ENCODE measurements at places on chromosomes 12 and 14.

GRCh38 chr12:57545809-57546437 lies 1.1 kb downstream of the DCTN2 start:
- DNase-seq, result no peak

DNA sequence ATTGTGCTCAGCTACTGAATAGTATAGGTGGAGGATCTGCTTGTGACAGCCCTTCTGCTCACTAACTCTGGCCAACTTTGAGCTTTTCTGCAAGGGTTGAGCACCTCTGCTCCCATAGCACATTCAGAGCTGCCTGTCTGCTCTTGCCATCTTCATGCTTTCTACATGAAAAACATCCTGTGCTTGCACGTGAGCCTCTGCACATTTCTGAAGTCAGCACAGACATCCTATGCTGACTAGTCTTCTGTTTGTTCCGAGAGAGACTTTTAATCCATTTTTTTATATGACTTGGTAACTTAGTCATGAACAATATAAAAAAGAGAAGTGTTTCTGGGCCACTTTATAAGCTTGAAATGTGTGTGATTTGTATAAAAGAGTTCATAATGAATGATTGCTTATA lies 969.3 kb downstream of the TMTC2 start:
- DNase-seq, result no peak

DNA sequence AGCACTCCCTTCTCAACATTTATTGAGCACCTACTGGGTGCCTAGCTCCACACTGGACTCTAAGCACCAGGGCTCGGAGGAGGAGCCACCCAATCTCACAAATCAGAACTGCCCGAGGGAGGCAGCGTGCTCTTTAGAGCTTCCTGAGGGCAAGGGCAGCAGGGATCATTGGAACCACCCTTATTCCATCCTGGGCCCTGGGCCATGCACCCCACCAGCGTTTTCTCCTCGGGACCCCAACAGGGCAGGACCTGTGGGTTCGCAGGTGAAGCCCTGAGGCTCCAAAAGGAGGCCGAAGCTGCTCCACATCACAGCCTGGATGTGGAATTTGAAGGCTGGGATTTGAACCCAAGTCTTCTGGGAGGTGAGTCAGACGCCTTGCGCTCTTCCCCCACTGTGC lies 15.4 kb downstream of the TMEM119 start:
- no peak for DNase-seq

DNA sequence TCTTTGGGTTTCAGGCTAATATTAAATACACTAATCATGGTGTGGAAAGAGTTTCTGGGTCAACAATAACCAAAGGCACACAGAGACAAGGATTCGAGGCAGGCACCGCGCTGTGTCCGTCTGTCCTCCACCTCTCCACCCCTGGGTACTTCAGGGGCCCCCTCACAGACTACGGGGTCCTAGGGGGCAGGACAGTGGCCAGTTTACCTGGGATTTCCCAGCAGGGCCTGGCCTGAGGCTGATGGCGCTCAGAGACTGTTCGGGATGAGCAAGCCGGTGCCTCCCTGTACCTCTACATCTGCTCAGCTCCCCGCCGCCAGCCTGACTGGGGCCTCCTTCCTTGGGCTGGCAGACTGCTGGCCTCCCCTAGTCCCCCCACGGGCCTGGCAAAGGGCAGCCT lies 18.1 kb upstream of the EIF5 start:
- DNase-seq, result no peak

- DNase-seq, result no peak
Measured at GRCh38 chr12:109529691-109530640, 43.3 kb downstream of the MMAB start.

- DNase-seq, result no peak
Measured at GRCh38 chr14:99966912-99967311, 98.3 kb upstream of the EVL start.

- DNase-seq, result no peak
Measured at GRCh38 chr14:55142466-55142865, 13.4 kb downstream of the LGALS3 start.

DNA sequence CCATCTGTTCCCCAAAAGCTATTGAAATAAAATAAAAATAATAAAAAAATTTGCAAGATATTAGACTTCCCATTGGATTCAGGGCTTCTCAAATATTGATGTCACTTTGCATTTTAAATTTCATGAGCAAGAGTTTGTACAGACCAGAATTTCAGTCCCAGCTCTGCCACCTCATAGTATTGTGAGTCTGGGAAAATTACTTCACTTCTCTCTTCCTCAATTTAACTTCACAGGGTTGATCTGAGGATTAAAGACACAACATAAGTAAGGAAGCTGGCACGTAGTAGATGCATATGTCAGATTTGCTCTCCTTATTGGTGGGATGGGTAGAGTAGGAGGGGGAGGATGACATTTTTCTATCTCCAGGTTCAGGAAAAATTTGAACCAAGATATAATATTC lies 32.8 kb downstream of the COX8C start:
- no peak for DNase-seq

- no peak for DNase-seq
Measured at GRCh38 chr12:52498946-52499345, 5.9 kb upstream of the KRT6A start.

DNA sequence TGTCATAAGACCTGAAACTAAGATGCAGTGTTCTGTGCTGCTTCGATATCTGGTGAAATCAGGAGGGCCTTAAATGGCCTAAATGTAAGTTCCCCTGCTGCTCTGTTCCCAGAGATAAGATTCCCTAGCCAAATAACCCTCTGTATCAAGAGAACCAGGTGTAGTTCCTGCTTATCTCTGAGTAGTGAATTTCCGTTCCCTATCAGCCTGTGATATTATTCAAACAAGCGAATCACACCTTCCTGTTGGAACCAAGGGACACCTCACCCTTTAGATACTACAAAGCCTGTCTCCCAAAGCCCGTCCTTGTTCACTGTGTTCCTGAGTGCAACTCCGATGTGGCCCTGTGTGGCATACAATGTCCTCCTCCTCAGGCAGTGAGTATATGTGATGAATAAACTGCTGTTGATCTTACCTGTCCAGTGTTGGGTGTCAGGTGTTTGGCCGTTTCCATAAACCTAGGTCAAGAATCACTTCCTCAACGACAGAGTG lies 52.2 kb upstream of the COCH start:
- DNase-seq, result no peak

- no peak for DNase-seq
Measured at GRCh38 chr12:26723379-26724308, 109.3 kb downstream of the ITPR2 start.

- DNase-seq, result no peak
Measured at GRCh38 chr12:46608431-46609272, 217.1 kb downstream of the SLC38A4 start.

GRCh38 chr14:57687416-57687815 lies 178.5 kb downstream of the SLC35F4 start:
- no peak for DNase-seq

GRCh38 chr12:49582201-49582600 lies 14.3 kb upstream of the MCRS1 start:
- DNase-seq, result no peak

DNA sequence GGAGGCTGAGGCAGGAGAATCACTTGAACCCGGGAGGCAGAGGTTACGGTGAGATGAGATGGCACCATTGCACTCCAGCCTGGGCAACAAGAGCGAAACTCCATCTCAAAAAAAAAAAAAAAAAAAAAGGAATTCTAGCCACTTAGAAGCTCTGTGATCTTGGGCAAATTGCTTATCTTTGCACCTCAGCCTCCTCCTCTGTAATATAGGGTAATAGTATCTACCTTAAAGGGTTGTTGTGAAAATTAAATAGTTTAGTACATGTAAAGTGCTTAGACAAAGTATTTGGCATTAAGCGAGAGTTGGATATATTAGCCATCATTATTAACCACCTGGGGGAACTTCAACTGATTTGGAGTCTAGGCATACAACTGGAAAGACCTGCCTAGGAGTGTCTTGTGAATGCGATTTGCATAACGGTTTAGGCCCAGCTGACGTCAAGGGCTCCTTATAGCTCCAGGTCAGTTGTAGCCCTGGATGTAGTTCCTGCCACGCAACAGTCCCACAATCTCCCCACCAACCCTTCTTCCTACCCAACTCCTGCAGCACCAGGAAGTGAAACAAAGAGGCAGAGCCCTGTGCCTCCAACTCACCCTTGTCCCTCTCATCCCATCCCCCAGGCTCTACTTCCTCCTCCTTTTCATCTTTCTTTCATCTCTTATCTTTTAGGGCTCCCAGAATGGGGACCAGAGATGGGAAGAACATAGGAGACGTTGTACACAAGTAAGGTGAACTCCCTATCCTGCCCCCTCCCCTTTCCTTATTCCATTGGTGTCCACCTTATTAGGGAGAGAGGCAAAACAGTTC lies 2.1 kb upstream of the IL23A start:
- DNase-seq, result no peak

GRCh38 chr12:52199294-52199919 lies 7.6 kb upstream of the KRT80 start:
- DNase-seq, result no peak

DNA sequence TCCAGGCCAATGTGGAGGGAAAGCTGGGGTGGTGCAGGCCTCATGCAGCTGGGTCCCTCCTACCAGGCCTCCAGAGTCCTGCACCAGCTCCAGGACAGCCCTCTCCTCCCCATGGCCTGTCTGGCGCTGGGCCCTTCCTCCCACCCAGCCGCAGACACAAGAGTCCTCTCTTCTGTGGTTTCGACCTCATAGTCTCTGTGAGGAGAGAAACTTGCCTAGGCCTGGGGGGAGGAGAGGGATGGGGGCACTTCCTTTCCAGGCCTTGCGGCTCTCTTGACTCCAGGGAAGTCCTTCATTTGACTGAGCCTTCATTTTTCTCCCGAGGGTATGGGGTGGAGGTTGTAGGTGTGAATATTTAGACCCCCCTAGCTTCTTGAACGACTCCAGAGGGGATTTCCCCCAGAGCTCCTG lies 2.3 kb downstream of the MMP14 start:
- DNase-seq, result no peak

DNA sequence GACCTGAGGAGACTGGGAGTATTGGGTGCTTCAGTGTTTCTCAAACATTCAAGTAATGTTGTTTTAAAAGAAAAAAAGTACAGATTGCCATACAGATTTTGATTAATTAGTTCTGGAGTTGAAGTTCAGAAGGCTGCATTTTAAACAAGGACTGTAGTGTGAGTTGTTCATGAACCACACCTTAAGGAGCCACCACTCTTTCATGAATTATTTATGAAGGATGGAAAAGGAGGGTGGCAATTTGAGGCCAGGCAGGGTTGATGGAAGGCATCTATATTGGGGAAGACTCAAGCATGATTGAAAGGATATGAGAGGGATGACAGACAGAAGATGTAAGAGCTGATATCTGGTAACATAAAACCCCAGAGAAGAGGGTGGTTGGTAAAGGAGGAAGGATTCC lies 146.6 kb upstream of the CAND1 start:
- DNase-seq, result no peak

DNA sequence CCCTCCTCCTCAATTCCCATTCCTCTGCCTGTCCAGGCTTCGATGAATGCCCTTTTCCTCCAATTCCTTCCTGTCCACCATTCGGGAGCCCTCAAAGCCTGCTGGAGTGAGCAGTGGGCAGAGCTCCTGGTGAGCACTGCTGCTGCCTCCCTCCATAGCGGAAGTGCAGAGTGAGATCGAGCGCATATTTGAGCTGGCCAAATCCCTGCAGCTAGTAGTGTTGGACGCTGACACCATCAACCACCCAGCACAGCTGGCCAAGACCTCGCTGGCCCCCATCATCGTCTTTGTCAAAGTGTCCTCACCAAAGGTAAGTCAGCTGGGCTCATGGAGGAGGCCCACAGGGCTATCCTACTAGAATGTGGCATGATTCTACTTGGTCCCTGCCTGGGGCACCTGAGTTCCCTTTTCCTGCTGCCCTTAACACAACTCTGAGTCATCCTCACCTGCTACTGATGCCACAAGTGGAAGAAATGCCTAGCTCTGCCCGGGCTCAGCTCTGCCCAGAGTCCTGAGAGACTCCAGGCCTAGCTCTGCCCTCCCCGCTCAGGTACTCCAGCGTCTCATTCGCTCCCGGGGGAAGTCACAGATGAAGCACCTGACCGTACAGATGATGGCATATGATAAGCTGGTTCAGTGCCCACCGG lies 8.0 kb downstream of the CACNB3 start:
- DNase-seq, result no peak

- DNase-seq, result no peak
Measured at GRCh38 chr14:61749867-61750266, 12.4 kb upstream of the SNAPC1 start.

DNA sequence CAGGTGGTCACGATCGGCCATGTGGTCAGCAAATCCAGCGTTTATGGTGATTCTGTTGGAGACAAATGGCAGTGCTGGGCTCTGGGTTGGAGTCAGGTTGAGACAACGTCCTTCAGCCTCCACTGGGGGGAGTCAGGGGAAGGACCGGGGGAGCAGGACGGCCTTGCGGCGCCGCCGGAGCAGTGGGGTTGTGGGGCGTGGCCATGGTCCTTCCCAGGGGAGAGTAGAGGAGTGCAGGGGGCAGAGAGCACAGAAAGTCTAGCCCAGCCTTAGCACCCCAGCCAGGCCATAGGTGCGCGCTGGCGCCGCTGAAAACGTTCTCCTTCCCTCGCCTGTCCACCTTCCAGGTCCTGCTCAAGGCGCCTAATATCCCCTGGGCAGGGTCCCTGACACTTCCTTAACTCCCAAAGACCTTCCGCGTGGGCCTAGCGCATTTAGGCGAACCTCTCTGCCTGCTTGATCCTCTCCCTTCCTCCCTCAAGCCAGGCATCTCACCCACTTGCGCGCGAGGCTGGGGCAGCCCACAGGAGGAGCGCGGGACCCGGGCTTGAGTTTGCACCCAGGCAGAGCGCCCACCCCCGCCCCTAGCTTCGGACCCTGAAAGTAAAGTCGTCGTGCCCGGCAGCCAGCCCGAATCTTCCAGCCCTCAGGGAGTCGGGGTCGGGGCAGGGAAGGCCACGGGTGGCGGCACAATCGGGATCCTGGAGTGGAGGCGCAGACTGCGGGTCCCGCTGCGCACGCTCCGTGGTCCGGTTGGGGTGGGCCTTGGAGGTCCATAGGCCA lies 3.1 kb upstream of the KIF26A start:
- DNase-seq, result no peak

DNA sequence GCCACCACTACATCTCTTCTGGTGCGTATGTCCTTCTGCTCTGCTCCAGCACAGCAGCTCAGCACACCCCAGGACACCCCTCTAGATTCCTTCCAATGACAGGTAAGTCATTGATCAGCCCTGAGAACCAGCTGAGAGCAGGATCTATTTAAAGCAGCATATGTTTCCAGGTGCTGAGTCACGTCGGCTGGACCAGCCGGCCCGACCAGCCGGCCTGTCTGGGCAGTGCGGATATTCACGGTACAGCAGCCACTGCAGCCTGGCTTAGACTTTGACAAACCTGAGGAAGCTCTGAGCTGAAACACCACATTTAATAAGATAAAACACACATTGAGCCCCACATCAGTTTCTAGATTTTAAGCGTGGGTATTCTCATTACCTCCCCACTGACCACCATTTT lies 31.8 kb upstream of the RPH3A start:
- DNase-seq, result no peak

DNA sequence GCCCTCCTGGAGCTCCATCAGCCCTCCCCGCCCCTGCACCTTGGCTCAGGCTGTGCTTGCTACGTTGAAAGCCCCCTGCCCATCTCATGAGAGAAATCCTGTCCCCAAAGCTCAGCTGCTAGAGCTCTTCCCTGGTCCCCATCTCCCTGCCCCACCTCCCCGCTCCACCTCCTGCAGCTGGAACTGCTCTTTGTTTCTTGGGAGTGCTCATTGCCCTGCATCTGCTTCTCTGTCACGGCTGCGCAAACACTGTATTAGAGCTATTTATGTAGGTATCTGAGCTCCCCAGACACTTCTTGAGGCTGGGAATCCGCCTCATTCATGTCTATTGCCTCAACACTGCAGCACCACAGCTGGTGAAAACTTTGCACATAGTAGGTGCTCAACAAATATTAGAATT lies 32.8 kb upstream of the PRIMA1 start:
- DNase-seq, result no peak

GRCh38 chr12:26009593-26009992 lies 51.1 kb downstream of the RASSF8 start:
- no peak for DNase-seq
